ENCODE measurements at places on chromosomes 13 and 19. TPM values are rescaled to one million over a fixed set of nuclear protein-coding genes. Genes with fewer than 3 reads are reported as not detected.

DPF1 gene
- total RNA-seq = not detected

FOSB gene
- 418 TPM for total RNA-seq

DNA sequence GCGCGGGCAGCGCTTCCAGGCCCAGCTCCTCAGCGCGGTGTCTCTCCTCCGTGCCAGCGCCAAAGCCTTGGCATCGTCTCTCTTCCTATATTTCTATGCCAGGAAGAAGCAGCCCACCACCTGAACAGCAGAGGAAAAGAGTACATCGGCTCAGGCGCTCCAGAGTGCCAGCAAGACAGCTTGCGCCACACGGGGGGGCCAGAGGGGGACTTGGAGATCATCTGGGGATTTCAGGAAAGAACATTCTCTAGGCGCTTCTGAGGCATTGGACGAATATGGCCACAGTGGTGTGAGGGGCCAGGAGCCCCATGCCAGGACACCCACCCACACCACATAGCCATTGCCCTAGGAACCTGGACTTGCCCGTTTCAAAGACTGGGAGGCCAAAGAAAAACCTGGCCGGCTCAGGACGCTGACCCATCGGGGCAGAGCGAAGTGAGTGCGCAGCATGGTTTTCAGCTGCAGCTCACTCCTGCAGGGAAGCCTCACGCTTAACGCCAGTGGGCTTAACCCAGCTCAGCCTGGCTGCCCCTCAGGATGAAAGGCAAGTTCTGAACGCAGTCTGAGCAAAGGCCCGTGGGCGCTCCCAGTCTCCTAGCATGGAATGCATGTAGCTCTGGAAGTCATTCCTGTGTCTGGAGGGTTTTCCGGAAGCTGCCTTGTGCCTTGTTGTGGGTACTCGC lies 62.1 kb downstream of the GGACT start:
- H3K4me1 ChIP-seq = no peaks in the 10 kb centered on the region
- peaks cover 22% of the 10 kb centered on the region for H3K36me3 ChIP-seq
- H3K4me3 ChIP-seq = no peak overlapping the region
- no peaks in the 10 kb centered on the region for H3K27me3 ChIP-seq

DNA sequence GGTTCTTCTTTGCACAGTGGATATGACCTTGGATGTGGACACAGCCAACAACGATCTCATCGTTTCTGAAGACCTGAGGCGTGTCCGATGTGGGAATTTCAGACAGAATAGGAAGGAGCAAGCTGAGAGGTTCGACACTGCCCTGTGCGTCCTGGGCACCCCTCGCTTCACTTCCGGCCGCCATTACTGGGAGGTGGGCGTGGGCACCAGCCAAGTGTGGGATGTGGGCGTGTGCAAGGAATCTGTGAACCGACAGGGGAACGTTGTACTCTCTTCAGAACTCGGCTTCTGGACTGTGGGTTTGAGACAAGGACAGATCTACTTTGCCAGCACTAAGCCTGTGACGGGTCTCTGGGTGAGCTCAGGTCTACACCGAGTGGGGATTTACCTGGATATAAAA lies 9.4 kb downstream of the RFPL4AL1 start:
- H3K4me1 ChIP-seq = no peaks in the 10 kb centered on the region
- peaks cover 5% of the 10 kb centered on the region for H3K27me3 ChIP-seq
- no peaks in the 10 kb centered on the region for H3K36me3 ChIP-seq
- no peak overlapping the region for H3K4me3 ChIP-seq

DNA sequence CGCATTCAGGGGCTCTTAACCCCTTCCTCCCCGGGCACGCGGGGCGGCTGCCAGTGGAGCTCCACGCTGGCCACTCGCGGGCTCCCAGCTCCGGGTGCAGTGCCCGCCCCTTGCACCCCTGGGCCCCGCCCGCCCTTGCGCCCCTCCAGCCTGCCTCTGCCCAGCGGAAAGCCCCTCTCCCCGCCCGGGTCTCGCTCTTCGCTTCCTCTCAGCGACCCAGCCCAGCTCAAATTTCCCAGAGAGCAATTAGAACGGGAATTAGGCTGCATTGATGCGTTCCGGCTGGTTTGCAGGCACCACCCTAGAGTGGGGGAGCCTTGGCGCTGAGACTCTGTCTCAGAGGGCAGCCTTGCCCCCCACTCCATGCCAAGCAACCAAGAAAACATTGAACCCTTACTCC lies 1.8 kb upstream of the GSX1 start:
- H3K27ac ChIP-seq = no peak overlapping the region
- peaks cover 46% of the 10 kb centered on the region for H3K4me1 ChIP-seq
- H3K4me3 ChIP-seq = peak overlapping the region; percentile 45
- no peaks in the 10 kb centered on the region for H3K36me3 ChIP-seq
- no peak for DNase-seq

DNA sequence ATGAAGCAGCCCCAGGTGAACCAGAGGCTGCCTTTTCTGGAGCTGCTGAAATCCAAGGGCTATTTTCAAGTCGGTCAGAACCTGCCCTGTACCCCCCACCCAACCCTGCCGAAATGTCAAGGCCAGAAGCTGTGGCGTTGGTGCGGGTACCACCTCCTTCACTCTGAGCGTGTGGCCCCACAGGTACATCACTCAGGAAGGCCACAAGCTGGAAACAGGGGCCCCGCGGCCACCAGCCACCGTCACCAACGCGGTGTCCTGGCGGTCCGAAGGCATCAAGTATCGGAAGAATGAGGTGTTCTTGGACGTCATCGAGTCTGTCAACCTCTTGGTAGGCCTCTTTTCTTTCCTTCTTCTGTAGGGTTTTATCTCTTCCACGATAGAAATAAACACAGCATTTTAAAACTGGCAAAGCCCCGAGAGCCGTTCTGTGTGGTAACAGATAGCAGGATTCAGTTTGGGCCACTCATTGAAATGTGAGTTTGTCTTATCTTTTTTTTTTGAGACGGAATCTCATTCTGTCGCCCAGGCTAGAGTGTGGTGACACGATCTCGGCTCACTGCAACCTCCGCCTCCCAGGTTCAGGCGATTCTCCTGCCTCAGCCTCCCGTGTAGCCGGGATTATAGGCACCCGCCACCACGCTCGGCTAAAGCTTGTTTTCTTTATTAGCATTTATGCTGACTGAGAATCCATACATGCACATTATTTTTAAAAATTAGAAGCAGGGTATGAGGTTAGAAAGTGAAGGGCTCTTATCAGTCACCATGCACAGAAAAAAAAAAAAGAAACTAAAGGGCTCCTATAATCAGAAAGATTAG lies 11.3 kb downstream of the AP1M1 start:
- H3K4me3 ChIP-seq = no peak overlapping the region
- H3K27ac ChIP-seq = no peak overlapping the region
- no peaks in the 10 kb centered on the region for H3K4me1 ChIP-seq
- peaks cover 85% of the 10 kb centered on the region for H3K36me3 ChIP-seq

DNA sequence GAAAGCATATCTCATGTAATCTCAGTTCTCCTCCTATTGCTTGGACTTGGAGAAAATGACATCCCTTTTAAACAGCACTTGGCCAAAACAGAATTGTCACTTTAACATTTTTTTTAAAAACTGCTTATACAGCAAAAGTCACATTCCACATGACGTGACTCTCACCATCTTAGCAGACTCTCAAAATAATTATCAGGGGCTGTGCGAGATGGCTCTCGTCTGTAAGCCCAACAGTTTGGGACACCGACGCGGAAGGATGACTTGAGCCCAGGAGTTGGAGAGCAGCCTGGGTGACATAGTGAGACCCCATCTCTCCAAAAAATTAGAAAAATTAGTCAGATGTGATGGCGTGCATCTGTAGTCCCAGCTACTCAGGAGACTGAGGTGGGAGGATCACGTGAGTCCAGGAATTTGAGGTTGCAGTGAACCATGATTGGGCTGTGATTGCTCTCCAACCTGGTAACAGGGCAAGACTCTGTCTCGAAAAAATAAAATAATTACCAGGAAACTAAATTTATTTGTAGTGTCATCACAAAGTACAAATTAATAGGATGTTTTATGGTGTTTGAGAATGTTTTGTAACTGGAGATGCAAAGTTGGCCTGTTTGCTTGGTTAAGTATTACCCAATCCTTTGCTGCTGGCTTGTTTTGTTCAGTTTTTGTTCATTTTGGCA lies 8.8 kb downstream of the SAFB start:
- peak overlapping the region; percentile 59 for H3K27ac ChIP-seq
- H3K36me3 ChIP-seq = peaks cover 33% of the 10 kb centered on the region
- H3K4me1 ChIP-seq = peaks cover 49% of the 10 kb centered on the region
- no peaks in the 10 kb centered on the region for H3K27me3 ChIP-seq
- no peak overlapping the region for H3K4me3 ChIP-seq

- no peak overlapping the region for H3K27ac ChIP-seq
- no peak for DNase-seq
- no peaks in the 10 kb centered on the region for H3K27me3 ChIP-seq
- peaks cover under 1% of the 10 kb centered on the region for H3K4me1 ChIP-seq
- no peaks in the 10 kb centered on the region for H3K36me3 ChIP-seq
Observed at GRCh38 chr13:113029487-113030258, 60.7 kb downstream of the MCF2L start.

DNA sequence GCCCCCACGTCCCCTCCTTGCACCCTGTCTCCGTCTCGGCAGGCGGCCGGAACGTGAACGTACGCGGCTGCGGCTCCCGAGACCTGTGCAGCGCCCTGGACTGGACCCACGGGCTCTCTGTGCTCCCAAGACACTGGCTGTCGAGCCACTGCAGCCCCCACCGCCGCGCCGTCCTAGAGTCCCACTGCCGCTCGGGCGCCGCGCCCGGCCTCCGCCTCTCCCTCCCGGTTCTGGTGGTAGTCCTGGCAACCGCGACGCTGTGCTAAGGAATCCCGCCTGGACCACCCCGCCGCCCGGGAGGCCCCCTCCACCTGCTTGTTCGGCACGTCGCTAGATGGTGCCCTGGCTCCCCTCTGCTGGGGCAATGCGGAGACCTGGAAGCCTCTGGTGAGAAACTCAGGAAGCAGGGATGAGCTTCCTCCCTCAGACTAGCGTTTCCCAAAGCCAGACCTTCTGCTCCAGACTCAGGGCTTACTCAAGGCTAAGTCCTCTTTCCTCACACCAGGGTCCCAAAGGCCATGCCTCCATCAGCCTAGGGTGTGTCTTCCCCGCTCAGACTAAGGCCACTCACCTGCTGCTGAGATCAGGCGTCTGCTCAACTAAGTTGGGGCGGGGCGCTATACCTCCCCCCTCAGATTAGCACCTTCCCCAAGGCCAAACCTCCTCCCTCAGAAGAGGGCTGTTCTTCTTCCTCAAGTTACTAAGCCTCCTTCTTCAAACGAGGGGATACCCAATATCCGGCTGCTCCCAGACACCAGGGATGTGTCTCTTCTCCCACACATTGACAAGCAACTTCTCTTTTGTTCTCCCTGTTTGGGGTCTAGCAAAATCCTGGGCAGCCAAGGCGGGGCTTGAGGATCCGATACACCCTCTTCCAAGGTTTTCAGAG lies 16.1 kb upstream of the IRGC start:
- H3K36me3 ChIP-seq = no peaks in the 10 kb centered on the region
- DNase-seq = no peak
- peaks cover 22% of the 10 kb centered on the region for H3K4me1 ChIP-seq
- H3K27ac ChIP-seq = no peak overlapping the region

NKPD1 gene
- total RNA-seq = 60.4 TPM

IZUMO2 gene
- total RNA-seq = not detected

SELENOV gene
- not detected for total RNA-seq

DNA sequence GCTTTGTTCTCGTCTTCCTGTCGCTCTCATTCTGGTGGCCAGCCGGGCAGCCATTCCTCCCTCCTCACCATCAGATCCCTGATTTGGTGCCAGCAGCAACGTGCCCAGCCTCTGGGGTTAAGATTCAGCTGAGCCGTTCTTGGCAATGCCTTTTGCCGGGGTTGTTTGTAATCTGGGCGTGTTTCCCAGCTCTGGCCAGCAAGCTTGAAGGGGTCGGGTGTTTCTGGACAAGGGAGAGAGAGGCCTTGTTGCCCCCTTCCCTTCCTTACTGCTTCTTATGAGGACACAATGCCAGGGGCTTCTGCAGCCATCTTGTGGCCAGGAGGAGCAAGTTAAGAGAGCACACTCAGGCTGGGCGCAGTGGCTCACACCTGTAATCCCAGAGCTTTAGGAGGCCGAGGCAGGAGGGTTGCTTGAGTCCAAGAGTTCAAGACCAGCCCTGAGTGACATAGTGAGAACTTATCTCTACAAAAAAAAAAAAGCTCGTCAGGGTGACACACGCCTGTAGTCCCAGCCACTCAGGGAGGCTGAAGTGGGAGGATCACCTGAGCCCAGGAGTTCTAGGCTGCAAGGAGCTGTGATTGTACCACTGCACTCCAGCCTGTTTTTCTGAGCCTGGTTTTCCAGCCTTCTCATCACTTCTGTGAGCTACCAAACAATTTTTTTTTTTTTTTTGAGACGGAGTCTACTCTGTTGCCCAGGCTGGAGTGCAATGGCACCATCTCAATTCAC lies 10.7 kb upstream of the CRTC1 start:
- H3K4me3 ChIP-seq = no peak overlapping the region
- no peaks in the 10 kb centered on the region for H3K27me3 ChIP-seq
- H3K27ac ChIP-seq = no peak overlapping the region
- peaks cover 21% of the 10 kb centered on the region for H3K36me3 ChIP-seq

DNA sequence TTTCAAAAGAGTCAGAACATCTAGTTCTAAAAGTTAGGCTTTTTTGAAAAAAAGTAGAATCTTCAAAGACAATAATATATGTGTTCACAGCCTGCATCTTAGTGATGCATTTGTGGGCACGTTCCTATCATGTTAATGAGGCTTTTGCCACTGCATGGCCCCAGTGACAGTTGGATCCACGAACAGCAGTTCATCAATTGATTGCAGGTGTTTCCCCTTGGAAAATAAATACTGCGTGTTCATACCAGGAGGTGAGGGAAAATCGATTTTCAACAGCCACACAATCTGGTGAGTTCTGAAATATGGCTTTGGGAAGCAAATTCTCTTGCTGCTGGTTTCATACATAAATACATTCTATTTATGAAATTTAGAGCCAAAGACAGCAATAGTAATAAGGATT lies 343.8 kb upstream of the SLC10A2 start:
- no peak for DNase-seq
- H3K27me3 ChIP-seq = no peaks in the 10 kb centered on the region
- no peak overlapping the region for H3K27ac ChIP-seq
- no peaks in the 10 kb centered on the region for H3K36me3 ChIP-seq

DNA sequence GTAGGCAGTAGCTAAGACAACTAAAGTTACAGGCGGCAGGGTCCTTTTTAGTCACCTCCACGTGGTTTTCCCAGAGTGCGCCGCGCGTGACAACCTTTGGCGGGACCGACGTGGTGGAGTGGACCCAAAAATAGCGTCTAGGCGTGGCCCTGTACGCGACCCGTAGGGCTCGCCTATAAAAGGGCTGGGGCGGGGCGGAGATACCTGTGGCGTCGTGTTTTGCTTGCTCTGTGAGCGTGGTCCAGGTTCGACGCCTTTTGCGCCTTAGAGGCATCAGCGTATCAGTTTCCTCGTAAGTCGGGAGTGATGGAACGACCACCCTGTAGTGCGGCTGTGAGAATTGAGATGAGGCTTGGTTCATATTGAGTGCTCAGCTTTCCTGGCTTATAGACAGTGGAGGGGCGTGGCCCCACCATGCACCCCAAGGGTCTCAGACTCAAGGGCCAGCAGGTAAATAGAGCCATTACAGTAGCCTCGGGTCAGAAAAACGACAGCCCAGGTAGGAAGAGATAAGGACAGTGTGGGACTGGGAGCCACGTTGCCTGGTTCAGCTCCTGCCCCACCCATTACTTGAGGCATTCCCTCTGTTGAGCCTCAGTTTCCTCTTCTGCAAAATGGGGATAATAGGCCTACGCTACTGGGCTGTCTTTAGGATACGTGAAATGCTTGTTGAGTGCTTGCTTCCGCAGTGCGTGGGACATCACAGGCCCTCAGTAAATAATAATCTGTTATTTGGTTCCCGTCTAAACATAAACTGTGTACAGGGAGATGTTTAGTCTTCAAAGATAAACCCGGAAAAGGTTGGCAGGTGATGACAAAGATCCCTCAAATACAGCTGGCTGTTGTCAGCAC lies 693 bp upstream of the TMED1 start:
- no peaks in the 10 kb centered on the region for H3K27me3 ChIP-seq
- H3K4me3 ChIP-seq = peak overlapping the region; percentile 81
- peaks cover 17% of the 10 kb centered on the region for H3K4me1 ChIP-seq
- peaks cover 23% of the 10 kb centered on the region for H3K36me3 ChIP-seq

Measured in suprapubic skin (tissue), 4 donors.